GM04504 (cell line): ENCODE measurements at places on chromosomes 5 and 9.

DNA sequence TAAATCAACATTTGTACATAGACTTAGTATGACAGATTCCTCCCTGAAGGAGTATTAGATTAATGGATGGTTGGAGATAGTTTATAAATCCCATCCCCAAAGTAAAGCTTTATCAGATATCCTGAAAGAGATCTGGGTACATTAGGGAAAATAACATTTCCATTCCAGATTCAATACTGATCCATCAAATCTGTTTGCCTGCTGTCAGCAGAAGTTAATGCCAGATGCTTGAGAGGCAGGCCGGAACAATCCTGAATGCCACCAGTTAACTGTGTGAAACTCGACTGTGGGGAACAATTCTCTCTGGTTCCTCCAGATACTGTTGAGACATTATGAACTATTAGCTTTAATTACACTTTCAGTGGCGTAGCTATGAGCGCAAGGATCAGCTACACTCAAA, 1166.8 kb downstream of the MAT2B start:
- no peak for DNase-seq

GRCh38 chr5:43203373-43203772, 11.3 kb downstream of the NIM1K start:
- DNase-seq, result peak; percentile 3

DNA sequence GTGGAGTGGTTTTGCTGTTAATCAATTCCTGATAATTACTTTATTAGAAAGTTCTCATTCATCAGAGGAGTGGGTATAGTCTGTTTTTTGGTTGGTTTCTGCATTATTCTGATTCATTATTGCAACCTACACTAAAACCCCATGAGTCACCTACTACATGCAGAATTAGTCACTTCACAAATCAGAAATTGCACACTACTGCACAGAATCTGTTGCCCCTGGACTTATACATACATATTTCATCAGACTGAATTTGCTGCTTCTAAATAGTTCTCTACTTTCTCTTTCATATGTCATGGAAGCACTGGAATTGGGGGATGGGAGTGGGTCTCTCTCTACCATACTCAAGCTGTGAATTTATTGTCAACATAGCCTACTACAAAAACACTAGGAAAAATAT, 585.1 kb downstream of the DNAH5 start:
- DNase-seq, result peak; percentile 40

DNA sequence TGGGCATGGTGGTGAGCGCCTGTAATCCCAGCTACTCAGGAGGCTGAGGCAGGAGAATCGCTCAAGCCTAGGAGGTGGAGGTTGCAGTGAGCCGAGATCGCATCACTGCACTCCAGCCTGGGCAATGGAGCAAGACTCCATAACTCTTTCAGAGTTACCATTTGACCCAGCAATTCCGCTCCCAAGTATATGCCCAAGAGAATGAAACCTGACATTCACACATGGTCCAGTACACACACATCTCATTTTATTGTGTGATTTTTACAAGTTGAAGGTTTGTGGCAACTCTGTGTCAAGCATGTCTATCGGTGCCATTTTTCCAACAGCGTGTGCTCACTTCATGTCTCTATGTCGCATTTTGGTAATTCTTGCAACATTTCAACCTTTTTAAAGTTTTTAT, 24.9 kb upstream of the FIBCD1 start:
- DNase-seq, result no peak

GRCh38 chr5:169716287-169716686, 79.2 kb downstream of the DOCK2 start:
- DNase-seq, result peak; percentile 58

GRCh38 chr5:167726642-167727041, 564.8 kb upstream of the WWC1 start:
- DNase-seq, result no peak

- DNase-seq, result no peak
These were observed 7.6 kb upstream of the PSMD5 start for GRCh38 chr9:120850315-120850714.

GRCh38 chr9:71987471-71988371, 72.7 kb downstream of the C9orf57 start:
- no peak for DNase-seq

DNA sequence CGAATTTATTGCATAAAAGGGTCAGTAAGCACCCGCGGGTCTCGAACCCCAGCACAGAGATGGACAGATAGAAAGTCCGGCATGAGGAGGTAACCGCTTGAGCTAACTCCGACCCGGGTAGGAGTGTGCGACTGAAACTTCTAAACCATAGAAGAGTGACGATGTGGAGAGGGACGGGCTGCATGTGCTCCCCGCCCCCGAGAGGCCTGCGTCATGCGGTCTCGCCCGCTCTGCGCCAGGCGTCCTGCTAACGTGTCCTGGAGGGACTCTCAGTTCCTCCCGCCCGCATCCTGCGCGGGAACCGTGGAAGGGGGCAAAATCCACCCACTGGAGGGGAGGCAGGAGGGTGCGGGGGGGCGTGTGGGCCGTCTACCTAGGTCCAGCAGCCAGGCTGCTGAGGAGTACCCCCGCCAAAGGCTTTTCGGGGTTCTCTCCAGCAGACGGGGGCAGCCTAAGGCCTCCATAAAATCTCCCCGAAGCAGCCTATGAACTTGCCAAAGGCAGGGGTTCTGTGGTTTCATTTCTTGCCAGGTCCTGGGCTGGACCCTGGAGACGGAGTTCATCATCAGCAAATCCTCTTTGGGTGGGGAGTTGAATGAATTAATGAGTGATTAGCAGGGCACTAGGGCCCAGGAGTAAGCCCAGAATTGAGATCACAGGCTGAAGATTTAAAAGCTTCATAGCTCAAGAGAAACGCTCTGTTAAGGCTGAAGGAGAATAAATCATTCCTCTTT, 51.9 kb downstream of the TGFBI start:
- DNase-seq, result peak; percentile 87

DNA sequence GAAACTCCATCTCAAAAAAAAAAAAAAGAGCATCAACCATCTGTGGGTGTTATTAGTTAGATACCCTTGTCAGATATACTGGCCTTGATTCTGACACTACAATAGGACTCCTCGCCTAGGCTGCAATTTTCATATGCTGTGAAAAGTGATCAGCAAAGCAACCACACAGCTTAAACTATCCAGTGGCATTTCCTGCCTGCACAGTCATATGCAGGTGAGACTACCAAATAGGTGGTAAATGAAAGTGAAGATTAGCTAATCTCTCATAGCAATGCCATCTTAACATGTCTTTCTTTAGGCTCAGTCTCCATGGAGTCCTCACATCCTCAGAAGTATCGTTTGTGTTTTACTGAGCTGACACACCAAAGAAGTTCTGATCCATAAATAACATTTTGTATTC, 40.8 kb downstream of the GRAMD2B start:
- DNase-seq, result no peak

DNA sequence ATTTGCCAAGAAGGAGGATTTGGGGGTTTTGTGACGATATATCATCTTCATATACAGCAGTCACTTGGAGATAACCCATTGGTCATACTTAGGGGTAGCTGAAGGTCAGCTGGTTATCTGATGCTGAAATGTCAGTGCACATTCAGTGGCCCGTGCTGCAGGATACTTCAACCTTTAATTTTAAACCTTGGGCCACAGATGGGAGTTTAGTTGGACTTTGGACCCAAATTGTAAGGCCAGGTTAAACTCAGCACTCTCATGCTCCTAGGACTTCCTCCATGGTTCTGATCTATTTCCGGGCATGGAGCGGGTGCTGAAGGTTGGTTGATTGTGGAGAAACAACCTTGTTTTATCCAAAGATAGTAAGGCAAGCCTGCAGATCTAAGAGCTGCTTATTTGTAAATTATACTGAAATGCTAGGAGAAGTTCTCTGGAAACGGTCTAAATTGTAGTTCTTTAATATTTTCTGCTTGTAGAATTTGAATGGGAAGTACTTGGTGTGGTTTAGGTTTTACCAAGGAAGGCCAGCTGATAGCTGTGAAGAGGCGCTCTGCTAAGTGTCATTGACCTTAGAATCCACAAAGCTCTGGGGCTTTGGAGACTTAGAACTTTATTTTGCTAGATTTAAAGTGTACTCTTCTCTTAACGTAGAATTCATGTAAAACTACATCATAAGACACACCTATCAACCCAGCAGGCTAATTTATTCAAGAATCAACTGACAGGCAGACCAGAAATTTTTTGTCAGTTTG, 38.6 kb downstream of the SLC44A1 start:
- no peak for DNase-seq

GRCh38 chr5:154115291-154115690, 75.2 kb upstream of the GALNT10 start:
- no peak for DNase-seq

DNA sequence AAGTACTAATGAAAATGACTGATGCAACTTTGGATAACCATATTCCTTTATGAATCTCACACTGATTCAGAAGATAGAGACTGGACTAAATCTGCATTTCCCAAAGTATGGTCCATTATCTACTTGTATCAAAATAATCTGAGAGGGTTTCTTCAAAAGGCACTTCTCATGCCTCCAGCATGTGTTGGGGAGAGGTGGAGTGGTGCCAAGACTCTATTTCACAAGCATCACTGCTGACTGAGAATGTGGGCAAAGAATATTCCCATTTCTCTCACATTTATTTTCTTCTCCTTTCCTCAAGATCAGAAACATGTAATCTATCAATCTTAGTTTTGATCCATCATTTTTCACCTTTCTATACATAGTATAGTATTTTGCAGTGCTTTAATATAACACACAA, 135.4 kb downstream of the GABRB2 start:
- no peak for DNase-seq

DNA sequence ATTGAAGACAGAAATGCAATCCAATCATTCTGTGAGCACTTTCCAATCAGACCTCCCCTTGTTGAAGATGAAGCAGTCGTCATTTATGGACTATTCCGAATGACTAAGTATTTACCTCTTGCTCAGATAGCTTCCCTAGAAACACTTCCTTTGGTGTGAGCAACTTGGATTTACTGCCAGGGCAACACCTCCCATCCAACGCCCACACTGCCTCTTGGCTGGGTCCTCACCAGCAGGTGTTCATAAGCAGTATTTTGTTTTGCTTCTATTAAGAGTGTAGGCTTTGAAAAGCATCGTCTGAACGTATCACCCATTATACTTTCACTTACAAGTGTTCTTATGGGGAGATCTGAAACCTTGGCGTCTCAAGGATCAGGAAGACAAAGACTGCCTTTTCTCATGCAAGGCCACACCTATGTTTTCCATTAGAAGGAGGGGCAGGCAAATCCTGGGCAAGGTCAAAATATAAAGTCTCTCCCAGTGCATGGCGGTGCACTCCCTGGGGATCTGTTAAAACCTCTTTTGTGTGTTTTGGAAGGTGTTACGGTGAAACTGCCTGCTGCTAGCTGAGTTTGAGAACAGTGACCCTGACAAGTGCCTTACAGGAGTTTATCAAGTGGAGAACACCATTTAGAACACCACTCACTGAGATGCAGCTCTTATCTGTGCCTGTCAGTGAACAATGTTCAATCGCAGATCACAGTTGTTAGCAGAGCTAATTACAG, 10.6 kb upstream of the MARCHF3 start:
- DNase-seq, result no peak

GRCh38 chr5:97063251-97063650, 79.2 kb downstream of the LIX1 start:
- no peak for DNase-seq

GRCh38 chr5:93677359-93677891, 64.0 kb downstream of the POU5F2 start:
- peak; percentile 83 for DNase-seq

GRCh38 chr5:171436804-171437285, 17.4 kb downstream of the FGF18 start:
- DNase-seq, result no peak

- DNase-seq, result peak; percentile 48
These were observed 295.9 kb upstream of the ZNF608 start for GRCh38 chr5:125042261-125042890.

GRCh38 chr9:34892886-34893285, 65.2 kb upstream of the PHF24 start:
- no peak for DNase-seq

DNA sequence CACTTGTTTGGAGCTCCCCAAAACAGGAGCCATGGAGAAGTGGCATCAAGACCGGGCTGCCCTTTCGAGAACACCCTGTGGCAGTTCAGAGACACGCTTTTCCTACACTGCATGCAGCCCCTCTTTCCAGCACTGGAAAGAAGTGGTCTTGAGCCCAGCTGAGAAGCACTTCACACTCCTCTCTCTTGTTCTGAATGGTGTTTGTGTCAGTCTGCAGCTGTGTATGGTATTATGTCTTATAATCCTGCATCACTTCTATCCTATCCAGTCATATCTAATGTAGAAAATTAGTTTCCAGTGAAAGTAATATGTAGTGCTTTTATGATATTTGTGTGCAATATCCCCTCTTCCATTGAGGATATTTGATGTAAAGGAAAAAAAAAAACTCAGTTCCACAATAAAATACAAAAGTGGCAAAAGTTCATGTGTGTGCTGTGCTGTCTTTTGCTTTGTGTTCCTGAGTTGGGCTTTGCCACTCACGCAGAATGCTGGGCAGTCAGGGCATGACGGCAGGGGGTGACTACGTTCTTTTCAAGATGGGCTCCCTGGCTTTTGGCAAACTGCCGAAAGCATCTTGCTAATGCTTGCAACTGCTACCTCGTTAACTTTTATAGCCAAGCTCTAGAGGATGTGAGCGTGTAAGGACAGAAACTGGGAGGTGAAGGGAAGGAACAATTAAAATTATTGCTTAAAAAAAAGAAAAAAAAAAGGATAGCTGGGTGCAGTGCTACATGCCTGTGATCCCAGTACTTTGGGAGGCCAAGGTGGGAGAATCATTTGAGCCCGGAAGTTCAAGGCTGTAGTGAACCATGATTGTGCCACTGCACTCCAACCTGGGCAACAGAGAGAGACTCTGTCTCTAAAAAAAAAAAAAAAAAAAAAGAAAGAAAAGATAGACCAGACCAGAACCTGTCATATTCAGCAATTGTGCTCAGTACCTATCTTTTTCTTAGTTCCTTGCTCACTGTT, 102.2 kb downstream of the MAP1B start:
- peak; percentile 33 for DNase-seq

DNA sequence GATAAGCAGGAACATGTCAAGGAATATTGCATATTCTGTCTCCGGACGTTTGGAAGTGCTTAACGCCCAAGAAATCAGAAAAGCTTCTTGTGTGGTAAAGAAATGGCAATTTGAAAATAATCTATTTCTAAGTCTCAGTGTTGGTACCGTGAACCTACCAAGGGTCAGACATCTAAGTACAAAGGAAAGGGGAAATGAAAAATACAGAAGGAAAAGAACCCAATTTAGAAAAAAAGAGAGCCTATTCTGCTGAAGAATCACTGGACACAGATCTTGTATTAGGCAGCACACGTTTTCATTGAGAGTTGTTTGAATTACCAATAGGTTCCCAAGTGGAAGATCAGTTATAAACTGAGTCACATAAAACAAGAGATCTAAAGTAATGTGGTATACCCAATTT, 46.9 kb upstream of the CEP78 start:
- DNase-seq, result no peak

DNA sequence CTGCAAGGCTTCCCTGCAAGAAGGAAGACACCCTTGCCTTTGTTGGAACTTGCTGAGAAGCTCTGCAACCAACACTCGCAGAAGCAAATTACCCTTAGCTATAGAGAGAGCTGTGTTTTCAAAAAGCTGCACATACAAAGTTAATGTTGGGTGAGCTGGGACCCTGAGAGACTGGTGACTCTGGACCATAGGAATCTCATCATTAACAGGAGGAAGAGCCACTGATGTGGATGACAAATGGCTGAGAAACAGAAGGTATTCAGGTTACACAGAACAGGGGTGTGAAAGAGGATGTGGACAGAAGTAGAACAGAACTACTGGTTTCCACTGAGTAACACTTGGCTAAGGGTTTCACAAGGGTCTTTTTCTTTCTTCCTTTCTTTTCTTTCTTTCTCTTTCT, 493.5 kb downstream of the IRX1 start:
- DNase-seq, result no peak
